Tibial nerve (tissue), 4 donors: ENCODE measurements at places on chromosomes 6 and 20.

GRCh38 chr6:25942561-25943147 lies 12.2 kb upstream of the SLC17A2 start:
- no peak overlapping the region for H3K27ac ChIP-seq
- H3K4me3 ChIP-seq = no peak overlapping the region
- no peak for DNase-seq

DNA sequence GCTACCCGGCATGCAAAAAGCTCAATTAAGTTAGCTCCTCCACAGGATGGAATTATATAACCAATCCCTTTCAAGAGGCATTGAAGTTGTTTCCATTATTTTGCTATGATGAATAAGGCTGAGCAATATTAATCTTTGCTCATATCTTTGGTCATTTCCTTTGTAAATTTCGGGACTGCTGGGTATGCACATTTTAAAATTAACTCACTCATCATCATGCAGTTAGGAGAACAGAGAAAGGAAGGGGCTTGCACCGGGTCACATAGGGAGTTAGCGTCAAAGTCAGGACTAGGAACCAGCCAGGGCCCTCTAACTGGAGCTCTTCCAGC lies 430 bp upstream of the FAM110A start:
- no peak for DNase-seq
- H3K4me1 ChIP-seq = peaks cover 15% of the 10 kb centered on the region
- peak overlapping the region; percentile 77 for H3K4me3 ChIP-seq
- H3K36me3 ChIP-seq = no peaks in the 10 kb centered on the region
- H3K27me3 ChIP-seq = no peaks in the 10 kb centered on the region
- H3K27ac ChIP-seq = peak overlapping the region; percentile 84

- H3K36me3 ChIP-seq = no peaks in the 10 kb centered on the region
- peak overlapping the region; percentile 42 for H3K4me3 ChIP-seq
- no peak overlapping the region for H3K27ac ChIP-seq
- no peak for DNase-seq
- H3K27me3 ChIP-seq = no peaks in the 10 kb centered on the region
- no peaks in the 10 kb centered on the region for H3K4me1 ChIP-seq
These were observed 749 bp downstream of the FRK start for GRCh38 chr6:116059713-116060571.

DNA sequence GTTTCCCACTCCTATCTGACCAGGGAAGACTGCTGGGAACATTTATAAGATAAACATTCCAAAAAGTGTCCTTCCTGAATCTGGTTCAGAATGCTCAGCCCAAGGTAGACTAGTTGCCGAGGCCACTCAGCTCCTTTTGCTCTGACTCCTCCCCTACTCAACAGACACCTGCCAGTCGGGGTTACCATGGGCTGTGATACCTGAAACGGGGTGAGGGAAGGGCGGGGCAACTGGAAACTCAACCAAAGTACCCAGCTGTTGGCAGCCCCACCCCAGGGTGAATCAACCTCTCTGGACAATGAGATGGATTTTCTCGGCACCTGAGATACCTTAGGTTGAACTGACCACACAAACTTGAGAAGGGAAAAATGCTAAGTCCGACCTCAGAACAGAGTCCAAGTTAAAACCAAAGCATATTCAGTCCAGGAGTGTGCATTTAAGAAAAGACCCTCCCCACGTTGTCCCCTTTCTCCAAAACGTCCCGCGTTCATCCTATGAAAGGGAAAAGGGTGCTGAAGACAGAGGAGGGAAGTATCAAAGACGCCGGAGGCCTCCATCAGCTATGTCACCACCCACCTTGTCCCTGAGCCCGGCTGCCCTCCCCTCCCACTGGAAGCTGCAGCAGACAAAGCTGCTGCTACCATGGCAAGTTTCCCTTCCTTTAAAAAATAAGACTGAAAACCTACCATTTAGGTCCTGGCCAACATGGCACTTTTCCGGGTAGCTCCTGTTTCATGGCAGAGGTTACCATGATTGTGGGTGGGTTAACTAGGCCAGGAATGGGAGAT lies 100.1 kb downstream of the SLC23A2 start:
- no peaks in the 10 kb centered on the region for H3K4me1 ChIP-seq
- H3K27ac ChIP-seq = peak overlapping the region; percentile 55
- H3K27me3 ChIP-seq = no peaks in the 10 kb centered on the region
- H3K36me3 ChIP-seq = no peaks in the 10 kb centered on the region
- DNase-seq = no peak
